ENCODE measurements at places on chromosomes 6 and 20.

DNA sequence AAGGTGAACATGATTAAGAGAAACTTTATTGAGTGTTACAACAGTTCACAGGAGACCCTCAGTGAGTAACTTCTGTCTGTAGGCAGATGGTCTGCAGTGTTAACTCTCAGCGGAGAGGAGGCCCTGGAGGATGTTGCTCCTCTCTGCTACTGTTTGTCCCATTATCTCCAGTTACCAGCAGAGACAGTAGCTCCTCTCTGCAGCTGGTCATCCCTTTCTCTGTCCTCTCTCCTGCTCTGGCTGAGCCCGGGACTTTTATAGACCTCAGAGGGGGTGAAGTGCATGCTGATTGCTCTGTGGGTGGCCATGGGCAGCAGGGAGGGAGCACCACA is 5.7 kb downstream of the GTSF1L start:
- DNase-seq = no peak

DNA sequence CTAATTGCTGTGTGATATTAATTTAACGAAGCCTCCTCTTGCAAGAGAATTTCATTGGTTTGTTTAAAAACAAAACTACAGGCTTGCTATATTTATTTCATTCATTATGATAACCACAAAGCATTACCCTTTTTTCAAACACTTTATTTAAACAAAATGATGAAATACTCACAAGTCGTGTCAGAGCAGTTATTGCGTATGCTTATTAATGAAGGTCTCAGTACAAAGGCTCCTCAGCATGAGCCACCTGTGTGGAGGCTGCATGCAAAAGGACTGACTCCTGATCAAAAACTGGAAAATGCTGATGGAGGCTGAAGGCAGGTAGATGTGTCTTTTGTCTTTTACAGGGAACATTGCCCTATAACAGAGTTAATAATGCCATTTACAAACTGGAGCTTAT is 130.5 kb downstream of the CRYBG1 start:
- DNase-seq = no peak

DNA sequence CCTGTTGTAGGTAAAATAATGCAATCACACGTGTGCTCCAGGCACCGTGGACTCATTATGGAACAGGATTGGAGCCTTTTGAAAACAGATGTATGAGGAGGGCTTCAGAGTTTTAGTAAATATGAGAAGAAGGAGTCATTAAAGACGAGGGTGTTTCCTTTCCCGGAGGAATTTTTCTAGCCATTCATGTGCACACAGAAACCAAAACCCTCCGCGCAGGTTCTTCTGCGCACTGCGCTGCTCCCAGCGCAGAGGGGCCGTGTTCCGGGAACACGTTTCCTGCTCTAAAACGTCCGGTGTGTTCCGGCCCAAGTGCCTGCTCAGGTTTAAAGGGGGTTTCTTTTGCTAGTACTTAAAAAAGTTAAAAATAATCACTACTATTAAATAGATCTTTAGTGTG is 11.6 kb downstream of the GPR31 start:
- no peak for DNase-seq

GRCh38 chr6:140537211-140537610 is 1162.8 kb upstream of the CITED2 start:
- DNase-seq = no peak

- DNase-seq = no peak
Observed at GRCh38 chr6:169807229-169807628, 55.8 kb downstream of the ERMARD start.

GRCh38 chr6:81942067-81942370 is 189.5 kb upstream of the TENT5A start:
- no peak for DNase-seq

DNA sequence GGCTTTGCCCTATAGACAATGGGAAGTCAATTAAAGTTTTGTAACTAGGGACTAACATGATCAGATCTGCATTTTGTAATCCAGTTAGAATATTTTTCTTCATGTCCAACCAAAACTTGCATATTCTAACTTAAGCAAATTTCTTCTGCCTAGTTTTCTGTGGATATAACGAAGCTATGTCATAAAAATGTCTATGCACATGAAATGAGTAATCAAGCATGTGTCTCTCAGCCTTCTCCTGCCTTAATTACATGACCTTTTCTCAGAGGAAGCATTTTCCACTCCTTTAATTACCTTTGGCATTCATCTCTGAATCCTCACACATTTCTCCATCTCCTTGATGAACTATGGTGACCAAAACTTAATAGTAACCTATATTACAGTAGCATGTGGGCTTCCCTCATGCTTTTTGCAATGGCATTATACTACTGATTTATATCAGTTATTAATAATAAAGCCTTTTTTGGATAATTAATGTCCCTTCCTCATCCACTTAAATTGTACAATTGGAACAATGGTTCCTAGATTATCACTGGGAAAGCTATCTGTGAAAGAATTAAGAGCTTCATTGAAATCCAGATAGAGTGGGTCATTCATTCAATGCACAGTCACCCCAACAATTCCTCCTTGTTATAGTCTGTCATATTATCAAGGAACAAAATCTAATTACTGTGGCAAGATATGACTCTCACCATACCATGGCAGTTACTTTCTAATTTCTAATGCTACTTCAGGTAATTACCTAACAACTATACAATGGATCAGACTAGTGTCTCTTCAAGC is 19.1 kb upstream of the FBXO9 start:
- no peak for DNase-seq

GRCh38 chr6:44003345-44004061 is 123.7 kb downstream of the MRPL14 start:
- DNase-seq = no peak

DNA sequence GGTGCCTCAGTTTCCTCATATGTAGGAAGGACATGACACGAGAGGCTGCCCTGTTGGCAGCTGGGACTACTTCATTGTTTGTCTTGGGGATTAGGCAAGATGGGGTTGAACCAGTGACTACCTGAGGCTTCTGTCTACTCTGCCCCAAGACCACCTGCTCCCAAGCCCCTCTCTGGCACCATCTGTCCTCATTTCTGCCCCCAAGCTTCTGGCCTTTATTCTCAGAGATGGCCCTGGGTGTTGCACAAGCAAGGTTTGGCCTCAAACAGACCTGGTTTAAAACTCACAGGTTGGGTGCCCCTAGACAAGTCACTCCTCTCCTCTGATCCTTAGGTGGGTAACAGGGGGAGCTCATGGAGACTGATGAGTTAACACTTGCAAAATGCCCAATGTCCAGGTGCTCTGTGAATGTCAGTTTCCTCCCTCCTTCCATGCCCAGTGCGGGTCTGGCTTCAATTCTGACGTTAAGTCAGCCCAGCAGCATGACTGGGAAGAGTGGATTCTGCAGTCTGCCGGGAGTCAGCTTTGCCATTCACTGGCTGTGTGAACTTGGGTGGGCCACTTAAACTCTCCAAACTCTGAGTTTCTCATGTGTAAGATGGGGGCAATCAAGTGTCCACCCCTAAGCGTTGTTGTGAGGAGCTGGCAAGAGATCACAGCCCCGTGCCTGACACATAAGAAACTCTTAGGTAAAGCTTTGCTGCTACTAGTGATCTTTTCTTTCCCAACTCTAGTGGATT is 84.5 kb upstream of the TOX2 start:
- DNase-seq = no peak

DNA sequence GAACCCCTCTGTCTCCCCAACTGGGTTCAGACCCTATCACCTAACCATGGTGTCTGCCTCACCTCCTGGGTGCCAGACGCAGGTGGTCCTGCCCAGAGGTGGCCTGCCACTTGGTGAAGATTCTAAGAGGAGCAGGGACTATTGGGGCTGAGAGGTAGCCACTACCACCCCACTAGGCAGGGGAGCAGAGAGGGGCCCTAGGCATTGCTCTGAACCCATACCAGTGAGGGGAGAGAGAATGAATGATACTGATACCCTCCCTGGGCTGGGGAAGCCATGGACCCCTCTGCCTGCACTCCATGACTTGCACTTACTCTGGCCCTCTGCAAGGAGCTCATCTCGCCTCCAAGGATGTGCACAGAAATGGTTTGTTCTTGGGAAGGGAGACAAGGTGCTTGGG is 31.7 kb upstream of the SPDEF start:
- DNase-seq = no peak

GRCh38 chr6:28105245-28105639 is 19.2 kb upstream of the ZSCAN16 start:
- no peak for DNase-seq

DNA sequence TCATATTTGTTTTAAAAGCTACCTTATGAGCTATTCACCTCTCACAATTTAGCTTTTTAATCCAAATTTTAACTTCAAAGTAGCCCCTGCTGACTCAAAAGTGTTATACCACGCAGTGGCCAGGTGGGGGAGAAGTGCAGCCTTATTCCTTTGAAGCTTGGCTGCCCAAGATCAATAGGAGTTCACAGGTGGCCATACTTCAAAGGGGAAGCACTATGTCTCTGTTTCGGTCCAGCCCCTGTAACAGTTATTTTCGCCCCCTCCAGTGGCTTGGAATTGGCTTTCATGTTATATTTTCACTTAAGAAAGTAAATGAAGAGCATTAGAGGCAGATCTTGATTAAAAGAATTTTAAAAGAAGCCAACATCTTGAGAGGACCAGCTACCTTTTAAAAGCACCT is 608.4 kb downstream of the EPHA7 start:
- no peak for DNase-seq

DNA sequence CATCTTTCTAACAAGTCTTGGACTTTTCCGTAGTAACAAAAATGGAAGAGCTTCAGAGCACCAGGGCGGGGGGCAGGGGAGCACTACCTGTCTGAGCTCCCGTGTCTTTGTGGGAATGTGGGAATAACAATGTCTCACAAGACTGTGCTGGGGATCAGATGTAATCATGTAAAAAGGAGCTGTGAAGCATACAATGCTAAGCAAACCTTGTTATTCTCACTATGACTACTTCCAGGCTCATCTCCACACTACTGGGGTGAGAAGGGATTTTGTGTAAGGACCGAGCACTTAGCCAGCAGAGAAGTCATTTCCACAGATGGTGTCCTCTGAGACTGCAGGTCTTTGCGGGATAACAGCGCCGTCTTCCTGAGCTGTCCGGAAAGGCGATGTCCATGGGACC is 27.1 kb downstream of the PRR18 start:
- no peak for DNase-seq

DNA sequence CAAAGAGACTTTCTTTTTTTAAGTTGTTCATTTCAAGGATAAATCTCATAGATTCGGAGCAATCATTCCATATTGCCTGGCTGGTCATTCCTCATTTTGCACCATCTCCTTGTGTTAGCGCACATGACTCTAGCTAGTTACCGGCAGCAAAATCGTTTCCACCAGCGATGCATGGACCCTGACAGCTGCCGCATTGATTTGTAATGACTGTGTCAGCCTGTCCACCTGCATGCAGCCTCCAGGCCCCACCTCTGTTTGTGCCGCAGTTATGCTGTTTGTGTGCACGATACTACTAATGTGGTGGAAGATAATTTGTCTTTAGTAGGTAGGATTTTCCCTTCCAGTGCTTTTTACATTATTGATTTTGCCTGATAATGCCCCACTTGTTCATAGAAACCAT is 164.0 kb downstream of the TBC1D7 start:
- DNase-seq = no peak

DNA sequence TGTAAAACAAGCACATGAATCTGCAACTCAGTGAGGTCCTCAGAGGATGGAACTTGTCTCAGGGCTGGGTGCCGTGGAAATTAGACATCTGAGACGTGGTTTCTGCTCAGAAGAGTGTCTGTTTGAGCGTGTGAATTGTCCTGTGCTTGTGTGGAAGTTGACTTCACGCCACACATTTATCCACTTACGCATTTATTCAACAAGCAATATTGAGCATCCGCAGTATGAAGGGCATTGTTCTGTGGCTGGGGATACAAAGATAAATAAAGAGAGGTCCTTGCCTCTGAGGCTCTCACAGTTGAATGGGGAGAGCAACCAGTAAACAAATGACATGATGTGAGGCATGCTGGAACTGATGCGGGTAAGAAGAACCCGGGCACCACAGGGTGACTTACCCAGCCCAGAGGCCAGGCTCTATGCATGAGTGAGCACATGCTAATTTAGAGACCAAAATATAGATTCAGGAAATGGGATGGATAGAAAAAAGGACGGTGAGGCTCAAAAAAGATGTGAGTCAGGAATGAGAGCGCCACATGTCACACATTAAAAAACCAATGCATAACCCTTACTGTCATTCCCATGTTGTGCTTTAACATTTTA is 60.4 kb downstream of the SOBP start:
- DNase-seq = no peak

- DNase-seq = peak; percentile 39
Observed at GRCh38 chr6:121260651-121261102, 73.6 kb downstream of the TBC1D32 start.

DNA sequence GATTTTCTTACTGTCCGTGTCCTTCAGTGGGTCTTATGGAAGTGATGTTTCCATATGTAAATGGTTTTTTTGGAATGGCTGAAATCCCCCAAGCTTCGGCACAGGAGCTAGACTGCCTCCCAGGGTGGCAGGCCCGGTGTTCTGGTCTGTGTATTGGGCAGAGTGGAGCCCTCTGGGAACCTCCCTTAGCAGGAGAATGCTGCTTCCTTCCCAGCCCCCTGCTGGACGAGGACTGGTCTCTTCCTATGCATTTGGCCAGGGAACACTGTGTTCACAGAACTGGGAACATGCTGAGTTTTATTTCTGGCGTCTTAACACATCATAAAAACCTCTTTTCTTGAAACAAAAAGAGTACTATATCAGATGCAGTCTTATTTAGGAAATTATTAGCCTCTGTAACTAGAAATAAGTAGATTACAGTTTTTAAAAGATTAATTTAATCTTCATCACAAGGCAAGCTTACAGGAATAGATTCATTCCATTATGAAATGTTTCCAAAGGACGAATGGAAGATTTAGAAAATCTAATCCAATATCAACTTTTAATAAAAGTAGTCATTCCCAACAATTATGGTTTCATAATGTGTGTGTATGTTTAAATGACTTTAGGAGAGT is 56.6 kb downstream of the SYTL3 start:
- no peak for DNase-seq

- no peak for DNase-seq
Observed at GRCh38 chr6:104281370-104281769, 578.3 kb downstream of the HACE1 start.

GRCh38 chr20:19212821-19213502 is 520 bp downstream of the SLC24A3 start:
- no peak for DNase-seq

GRCh38 chr6:836276-836853 is 143.4 kb upstream of the EXOC2 start:
- no peak for DNase-seq

DNA sequence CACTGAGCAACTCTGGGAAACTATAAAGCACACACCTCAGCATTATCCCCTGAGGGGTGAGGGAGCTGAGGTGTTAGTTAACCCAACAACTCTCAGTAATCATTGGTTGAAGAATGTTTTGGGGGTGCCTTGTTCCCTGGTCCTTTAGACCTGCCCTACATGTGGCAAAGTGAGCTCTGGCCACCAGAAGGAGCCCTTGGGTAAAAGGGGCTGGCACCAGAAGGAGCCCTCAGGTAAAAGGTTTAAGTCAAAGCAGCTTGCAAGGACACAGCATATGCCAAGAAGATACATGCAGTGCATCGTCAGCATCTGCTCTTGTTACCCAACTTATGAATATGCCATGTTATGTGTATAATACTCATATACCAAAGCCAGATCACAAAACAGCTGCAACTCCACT is 1081.7 kb downstream of the KIF16B start:
- no peak for DNase-seq

- DNase-seq = no peak
Observed at GRCh38 chr20:51679254-51679921, 88.8 kb downstream of the ATP9A start.

Measured in smooth muscle cell of the brain vasculature (primary cell).